ENCODE measurements at places on chromosomes 13 and 19. TPM values are rescaled to one million over a fixed set of nuclear protein-coding genes. Genes with fewer than 3 reads are reported as not detected.

- DNase-seq: no peak
These were observed 21.5 kb downstream of the COL4A2 start for GRCh38 chr13:110328573-110328972.

The ONECUT3 gene
- 0.08 TPM for polyA plus RNA-seq

The MEX3D gene
- polyA plus RNA-seq: 32.3 TPM

DNA sequence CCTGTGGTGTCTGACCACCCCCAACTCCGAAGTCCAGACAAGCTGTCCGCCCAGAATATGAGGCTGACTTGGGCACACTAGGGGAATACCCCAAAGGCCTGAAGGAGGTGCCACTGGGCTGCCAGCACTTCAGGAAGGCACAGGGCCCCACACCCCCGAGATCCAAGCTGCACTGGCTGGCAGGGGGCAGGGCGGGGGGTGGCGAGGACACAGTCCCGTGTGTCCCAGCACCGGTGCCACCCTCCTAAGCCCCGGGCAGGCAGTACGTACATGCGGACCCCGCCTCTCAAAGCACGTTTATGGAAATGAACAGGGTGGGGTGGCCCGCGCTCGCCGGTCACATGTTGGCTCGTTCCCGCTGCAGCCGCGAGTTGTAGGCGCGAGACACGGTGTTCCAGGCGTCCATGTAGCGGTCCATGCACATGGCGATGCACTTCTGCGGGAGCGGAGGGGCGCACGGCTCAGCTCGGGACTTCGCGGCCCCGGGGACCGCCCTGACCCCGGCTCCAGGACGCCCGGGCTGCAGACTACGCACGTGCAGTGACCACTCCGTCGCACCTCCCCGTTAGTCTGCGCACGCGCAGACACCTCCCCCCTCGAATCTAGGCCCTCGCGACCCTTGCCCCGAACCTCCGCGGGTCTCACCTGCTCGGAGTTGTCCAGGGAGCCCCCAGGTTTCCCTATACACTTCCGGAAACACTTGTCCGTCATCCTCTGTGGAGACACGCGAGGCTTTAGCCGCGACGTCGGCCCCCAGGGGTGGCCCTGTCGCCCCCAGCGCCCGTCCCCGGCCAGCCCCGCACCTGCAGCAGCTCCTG lies 566 bp downstream of the TIMM13 start:
- no peak for DNase-seq

The SELENOV gene
- 0.21 TPM for polyA plus RNA-seq

DNA sequence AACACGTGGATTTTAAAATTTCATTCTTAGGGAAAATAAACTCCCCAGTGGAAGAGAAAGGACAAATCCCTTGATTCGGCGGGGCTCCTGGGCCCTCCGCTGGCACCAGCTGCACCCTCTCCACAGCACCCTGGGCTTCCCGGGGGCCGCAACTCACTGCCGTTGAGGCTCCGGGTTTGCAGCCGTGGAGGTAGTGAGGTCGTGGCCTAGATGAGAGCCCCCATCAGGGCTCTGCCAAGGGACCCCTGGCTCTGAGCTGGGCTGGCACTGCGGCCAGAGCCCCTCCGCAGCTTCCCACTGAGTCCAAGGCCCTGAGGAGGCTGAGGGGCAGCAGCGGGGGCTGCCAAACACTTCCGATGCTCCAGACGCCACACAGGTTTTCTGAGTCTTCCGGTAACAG lies 133.7 kb upstream of the MCF2L start:
- no peak for DNase-seq

The ZIC2 gene
- polyA plus RNA-seq: 0.14 TPM

DNA sequence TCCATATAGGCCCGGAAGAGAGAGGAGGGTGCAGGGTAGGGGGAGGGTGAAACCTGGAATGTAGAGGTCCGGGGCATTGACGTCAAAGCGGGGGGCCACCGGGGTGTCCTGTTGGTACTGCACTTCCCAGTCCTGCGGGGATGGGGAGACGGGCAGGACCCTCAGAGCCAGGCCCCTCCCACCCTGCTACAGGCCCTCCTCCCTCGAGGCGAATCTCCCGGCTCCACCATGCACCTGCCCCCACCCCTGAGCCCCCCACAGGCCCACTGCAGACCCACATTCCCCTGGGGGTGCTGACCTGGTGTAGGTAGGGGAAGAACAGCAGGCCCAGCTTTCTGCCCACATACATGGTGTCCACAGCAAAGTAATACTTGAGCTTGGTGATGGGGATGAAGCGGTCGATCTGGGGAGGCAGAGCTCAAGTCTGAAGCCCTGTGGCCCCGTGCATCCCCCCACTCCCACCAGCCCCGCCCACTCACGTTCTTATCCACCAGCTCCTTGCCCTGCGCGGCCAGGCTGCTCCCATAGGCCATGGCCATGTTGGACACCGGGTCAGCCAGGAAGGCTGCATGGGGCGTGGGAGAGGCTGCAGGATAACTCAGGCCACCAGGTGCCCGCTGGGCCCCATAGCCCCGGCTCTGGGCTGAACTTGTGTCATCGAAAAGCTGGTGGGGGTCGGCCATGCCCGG lies 5.0 kb downstream of the C19orf33 start:
- no peak for DNase-seq

The SHISA7 gene
- polyA plus RNA-seq: 0.21 TPM

The EBI3 gene
- 0.71 TPM for polyA plus RNA-seq

- DNase-seq: no peak
These were observed 24.0 kb upstream of the EIF3G start for GRCh38 chr19:10143681-10144080.

GRCh38 chr19:18062028-18062427 lies 24.7 kb downstream of the IL12RB1 start:
- no peak for DNase-seq

Measured in left lung (tissue), 14 donors.